ENCODE measurements at places on chromosomes 6 and 20.

- peak; percentile 51 for DNase-seq
Observed at GRCh38 chr20:33915726-33916331, 77.9 kb upstream of the RALY start.

DNA sequence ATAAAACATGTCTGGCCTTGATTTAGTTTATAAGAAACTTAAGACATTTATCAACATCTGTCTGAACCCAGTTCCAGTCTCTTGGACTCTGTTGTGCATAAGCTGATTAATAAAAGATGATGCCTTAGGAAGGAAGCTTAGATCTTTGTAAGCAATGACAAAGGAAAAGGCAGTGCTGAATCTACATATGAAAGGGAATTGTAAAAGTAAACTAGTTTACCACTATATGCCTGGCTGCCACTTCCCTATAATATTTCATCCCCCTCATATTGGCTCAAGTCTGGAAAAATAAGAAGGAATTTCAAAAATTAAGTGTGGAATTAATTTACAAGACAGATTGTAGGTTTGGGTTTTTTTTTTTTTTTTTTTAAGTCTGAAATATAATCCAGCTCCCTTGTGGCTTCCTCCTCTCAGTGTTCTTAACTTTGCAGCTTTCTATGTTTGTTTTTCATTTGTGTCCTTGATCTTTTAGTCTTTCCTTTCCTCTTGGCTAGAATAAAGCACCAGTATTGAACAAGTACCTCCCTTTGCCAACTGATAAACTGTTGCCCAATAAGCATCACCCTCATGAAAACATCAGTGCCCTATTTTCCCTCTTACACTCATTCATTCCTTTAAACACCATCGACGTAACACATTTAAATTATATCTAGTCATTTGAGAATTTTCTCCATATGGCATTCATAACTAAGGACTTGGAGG is 146.7 kb upstream of the TBX18 start:
- no peak for DNase-seq

DNA sequence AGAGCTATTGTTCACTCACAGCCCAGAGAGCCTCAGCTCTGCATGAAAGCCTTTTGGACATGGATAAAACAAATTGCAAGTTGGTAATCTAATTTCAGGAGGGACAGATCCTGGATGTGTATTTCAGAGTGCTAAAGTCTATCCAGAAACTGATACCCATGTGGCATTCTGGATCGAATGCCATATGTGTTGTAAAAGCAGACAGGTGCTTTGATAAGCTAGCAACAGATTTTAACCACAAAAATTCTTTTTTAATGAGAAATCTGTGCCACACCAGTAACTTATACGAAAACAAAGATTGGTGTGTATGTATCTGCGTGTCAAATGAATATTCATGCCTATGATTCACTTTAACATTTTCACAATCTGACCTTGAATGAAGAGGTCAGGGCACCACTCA is 936.6 kb upstream of the MAP3K7 start:
- no peak for DNase-seq

- DNase-seq: no peak
Observed at GRCh38 chr6:783966-784735, 91.2 kb upstream of the EXOC2 start.

DNA sequence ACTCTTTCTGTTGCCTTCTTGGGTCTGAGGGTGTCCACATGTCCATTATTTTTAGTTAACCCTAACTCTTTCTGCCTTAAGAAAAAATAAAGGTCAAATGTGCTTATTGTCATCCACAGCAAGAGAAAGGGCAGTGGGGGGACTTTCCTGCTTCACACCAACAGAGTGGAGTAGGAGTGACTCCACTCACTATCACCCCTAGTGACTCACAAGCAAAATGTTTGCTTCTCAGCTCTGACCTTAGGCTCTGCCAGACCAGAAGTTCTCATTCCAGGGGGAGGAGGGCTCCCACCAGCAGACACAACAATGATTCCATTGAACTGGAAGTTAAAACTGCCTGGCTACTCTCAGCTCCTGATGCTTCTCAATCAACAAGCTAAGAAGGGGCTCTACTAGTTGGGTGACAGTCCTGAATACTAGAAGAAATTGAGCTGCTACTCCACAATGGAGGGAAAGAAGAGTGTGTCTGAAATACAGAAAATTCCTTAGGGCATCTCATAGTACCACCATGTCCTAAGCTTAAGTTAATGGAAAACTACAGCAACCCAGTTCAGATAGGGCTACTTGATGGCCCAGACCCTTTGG is 83.9 kb upstream of the AFDN start:
- peak; percentile 95 for DNase-seq

DNA sequence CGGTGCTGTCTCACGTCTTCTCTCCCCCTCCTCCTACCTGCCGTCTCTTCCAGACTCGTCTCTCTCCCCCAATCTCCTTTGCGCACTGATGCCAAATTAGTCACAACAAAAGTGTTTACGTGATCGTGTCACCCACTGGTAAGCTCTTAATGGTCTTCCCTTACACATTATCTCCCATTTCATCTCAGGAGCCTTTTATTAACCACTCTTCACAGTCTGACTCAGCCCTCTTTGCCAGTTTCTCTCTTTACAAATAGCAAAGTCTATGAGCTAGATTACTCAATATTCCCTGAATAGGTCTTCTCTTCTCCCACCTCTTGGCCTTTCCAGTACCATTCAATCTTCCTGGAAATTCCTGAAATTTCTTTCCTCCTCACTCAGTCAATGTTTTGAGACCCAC is 247.0 kb downstream of the ESR1 start:
- DNase-seq: peak; percentile 28

- no peak for DNase-seq
Observed at GRCh38 chr20:32252189-32252588, 25.3 kb upstream of the KIF3B start.

- no peak for DNase-seq
Observed at GRCh38 chr6:34617231-34617630, 61.1 kb upstream of the SPDEF start.

DNA sequence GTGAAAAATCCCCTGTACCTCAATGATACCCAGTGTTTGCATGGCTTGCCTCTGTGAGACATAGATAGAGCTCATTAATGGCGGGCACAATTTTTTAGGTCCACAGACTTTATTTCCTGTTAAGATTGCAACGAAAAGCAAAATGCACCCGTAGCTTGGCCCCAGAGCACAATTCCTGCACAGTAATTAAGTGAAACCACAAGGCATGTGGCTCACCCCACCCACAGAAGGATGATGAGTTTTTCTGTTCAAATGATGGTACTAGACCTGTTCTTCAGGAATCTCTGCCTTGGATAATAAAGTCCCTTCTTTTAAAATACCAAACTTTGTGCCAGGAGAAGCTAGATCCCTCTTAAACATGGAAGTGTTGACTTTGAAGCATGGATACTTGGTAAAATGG is 738.1 kb downstream of the QKI start:
- no peak for DNase-seq

DNA sequence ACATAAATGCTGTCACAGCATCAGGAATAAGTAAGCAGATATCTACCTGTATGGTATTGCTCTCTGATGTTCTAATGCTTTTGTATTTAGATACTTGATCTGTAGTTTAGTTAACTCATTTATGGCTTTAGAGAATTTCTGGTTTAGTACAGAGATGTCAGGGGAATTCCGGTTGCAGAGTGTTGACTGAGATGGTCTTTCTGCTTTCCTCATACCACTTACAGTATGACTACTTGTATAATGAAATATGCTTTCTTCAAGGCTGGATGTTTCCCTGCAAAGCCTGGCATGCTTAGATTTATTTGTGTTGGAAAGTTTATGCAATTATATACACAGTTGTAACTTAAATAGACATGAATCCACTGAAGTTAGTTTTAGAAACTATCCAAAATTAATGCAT is 278.4 kb downstream of the CDH26 start:
- no peak for DNase-seq

DNA sequence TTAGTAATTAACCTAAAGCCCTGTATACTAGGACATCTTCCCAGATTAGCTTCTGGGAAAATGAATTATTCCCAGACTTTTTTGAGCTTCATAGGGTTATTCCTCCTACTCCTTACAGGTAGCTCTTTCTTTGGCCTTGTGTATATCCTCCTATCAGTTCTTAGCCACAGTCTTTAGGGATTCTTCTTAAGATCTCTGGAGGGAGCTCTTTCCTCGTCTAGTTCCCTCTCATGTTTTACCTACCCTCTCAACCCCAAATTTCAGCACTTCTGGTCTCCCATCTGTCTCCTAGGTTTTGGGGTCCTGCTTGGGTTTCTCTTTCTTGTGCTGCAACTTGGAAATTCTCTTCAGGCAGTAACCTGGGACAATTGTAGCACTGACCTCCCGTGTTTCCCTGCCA is 46.4 kb upstream of the SLC35B3 start:
- peak; percentile 72 for DNase-seq

- no peak for DNase-seq
Observed at GRCh38 chr6:67640484-67640883, 994.6 kb upstream of the ADGRB3 start.

DNA sequence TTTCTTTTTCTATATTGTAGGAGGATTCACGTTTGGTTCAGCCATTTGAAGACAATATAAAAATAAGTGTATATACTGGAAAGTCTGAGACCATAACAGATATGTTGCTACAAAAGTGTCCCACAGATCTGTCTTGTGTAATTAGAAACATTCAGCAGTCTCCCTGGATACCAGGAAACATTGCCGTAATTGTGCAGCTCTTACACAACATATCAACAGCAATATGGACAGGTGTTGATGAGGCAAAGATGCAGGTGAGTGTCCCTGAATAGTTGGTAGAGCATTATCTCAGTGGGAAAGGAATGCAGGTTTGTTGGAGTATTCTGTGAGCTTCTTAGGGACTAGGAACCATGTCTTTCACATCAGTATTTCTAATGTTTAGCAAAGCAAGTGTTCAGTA is 18.3 kb upstream of the ADGRF4 start:
- DNase-seq: no peak

DNA sequence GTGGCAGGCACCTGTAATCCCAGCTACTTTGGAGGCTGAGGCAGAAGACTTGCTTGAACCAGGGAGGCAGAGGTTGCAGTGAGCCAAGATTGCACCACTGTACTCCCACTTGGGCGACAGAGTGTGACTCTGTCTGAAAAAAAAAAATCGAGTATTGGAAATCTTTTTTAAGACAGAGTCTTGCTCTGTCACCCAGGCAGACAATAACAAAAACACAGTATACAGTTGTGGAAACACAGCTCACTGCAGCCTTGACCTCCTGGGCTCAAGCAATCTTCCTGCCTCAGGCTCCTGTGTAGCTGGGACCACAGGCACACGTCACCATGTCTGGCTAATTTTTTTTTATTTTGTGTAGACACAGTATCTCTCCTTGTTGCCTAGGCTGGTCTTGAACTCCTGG is 15.0 kb downstream of the NANP start:
- no peak for DNase-seq

DNA sequence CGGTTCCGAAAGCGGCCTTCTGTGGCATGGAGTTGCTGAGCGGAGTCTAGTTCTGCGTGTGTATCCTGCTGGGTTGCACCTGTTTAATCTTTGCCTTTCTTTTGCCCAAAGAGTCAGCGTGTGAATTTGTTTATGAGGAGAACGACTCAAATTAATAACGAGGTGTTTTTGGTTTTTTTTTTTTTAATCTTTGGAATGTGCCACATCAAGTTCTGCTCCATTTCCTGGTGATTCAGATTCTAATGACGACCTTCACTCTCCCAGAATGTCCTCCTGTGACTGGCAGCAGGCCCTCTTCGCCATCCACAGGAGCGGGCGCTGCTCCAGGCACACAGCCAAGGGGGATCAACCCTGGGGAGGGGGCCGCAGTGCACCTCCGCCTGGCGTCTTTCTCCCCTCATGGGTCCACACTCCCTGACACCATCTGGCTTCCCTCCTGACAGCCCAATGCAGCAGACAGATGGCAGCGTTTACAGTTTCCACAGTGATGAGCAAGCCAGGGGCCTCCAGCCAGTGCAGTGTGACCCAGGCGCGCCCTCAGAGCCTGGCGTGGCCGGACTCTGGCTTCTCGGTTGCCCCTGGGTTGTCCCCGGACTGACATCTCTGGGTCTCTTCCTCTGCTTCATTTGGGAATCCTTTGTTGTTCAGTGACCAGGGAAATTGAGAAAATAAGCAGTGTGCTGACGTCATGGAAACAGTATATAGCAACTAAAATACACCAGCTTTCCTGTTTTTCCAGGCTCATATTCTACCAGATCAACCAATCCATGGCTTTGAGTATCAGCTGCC is 27.5 kb upstream of the AFDN start:
- DNase-seq: peak; percentile 34

- peak; percentile 89 for DNase-seq
Observed at GRCh38 chr6:167825332-167826229, 1.1 kb upstream of the AFDN start.

- DNase-seq: no peak
Observed at GRCh38 chr6:25193460-25194171, 85.6 kb upstream of the CARMIL1 start.

GRCh38 chr20:44407402-44408184 is 52.1 kb downstream of the HNF4A start:
- peak; percentile 55 for DNase-seq

DNA sequence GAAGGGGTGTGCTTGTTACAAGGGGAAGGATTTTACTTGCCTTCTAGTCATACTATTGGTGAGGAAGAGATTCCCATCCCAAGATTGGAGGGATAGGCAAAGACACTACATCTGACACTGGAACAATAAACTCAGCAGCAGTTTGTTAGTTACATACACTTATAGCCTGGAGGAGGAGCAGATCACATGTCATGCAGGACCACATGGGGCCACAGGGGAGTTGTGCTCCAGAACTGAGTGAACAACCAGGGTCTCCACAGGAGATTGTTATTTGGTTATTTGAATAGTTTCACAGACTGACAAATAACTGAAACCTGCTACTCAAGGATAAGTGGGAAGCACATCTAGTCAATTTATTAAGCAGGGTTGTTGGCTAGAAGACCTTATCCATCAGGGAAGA is 559.4 kb upstream of the MANEA start:
- DNase-seq: peak; percentile 9

DNA sequence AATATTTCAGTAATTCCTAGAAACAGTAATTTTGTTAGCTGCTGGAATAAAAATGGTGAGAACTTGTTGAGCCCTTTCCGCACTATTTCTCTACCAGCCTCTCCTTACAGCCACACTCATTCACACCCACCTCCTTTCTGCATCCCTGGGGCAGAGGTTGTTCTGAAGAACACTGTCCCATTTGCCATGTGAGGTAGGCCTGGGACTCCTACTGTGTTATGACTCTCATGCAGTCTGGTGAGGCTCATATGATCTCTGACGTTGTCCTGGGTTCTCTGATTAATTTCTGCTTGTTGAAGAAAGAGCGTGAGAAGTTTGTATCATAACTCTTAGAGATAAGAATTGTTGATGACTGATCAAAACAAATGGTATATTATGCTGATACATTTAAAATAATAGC is 4.1 kb upstream of the KCNQ5 start:
- DNase-seq: no peak

GRCh38 chr20:35225319-35226125 is 968 bp upstream of the MMP24 start:
- peak; percentile 16 for DNase-seq

- DNase-seq: peak; percentile 58
Observed at GRCh38 chr20:43903953-43904826, 10.5 kb upstream of the TOX2 start.

- no peak for DNase-seq
Observed at GRCh38 chr6:42993445-42993844, 9.1 kb downstream of the PPP2R5D start.

All from mesendoderm (in vitro differentiated cells).